ENCODE measurements at places on chromosomes 3 and 15.

DNA sequence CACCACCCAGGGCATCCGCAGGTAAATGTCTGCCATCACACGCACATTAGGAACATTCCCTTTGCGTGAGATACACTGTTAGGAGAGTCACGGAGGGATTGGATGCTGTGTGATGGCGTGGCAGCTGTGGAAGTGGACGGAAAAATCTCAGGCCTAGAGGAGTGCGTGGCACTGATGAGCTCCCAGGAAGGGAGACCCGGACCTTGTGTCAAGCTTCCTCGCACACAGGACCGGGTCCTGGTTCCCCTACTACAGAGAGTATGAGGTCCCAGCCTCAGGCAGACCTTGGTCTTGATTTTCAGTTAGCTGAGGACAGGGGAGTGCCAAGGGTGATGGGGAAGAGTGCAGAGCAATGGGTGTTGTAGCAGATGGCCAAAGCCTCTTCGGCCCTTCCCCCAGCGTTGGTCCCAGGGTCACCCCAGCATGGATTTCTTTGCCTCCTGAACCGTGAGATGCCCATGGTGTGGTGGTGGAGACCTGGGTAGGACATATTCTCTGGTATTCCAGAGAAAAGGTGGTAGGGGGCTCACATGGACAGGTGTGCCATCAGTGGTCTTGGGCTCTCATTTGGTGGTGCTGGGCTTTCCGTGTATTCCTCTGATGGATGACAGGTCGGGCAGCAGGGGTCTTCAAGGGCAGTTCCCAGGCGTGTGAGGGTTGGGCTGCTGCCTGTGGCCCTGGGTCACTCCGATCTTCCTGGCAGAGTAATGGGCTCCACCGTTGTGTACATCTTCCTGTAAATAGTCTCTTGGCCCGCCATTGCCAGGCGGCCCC lies 105.1 kb downstream of the SNRPN start:
- no peak for DNase-seq

DNA sequence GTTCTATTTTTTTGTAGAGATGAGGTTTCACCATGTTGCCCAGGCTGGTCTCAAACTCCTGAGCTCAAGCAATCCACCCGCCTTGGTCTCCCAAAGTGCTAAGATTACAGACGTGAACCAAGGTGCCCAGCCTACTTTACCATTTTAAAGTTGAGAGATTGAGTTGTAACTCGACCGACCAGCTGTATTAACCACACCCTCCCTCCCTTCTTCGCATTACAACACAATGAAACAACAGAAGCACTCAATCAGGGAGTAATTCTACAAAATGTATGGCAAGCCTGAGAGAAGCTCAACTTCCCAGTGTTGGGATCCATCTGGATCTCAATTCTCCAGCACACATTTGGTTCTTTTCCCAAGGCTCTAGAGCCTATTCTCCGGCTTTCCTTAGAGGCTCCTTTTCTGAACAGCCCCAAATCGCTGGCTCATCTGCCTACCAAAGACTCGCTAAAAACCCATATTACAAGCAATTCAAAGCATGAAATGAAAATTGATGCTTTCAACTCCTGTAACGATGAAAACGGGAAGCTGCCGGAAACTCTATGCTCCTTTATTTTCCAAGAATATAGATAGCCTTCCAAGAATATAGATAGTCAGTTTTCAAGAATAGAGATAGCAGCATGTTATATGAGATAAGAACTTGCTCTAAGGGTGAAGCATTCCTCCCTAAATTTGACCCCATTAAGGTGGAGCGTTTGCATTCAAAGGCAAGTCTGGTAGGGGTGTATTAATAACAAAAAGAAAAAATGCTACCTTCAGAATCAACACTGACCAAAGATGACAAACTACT lies 450.9 kb downstream of the MAGI1 start:
- no peak for DNase-seq

DNA sequence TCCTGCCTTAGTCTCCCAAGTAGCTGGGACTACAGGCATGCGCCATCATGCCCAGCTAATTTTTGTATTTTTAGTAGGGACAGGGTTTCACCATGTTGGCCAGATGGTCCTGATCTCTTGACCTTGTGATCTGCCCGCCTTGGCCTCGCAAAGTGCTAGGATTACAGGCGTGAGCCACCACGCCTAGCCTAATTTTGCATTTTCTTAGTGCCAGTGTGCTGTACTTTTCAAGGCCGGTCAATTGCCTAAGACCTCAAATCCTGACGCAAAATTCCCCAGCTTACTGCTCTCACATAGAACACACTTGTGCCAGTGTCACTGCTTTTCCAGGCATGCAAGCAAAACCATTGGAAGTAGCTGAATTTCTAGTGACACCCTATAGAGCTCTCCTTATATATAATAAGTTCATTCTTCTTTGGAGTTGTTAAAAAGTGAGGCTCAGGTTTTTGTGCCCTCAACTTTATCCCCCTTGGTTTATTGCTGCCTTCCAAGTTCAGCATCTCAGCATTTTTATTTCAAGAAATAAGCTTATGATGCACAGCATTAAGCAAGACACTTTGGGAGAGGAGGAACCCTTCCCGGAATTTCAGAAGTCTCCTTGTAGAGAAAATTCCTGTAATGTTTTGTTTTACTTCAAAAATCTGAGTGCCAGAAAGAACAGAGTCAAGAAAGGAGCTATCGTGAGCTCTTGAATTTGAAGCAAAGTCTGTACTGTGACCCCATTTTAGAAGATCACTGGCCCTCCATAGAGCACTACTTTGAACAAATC lies 93.2 kb downstream of the FILIP1L start:
- peak; percentile 40 for DNase-seq

DNA sequence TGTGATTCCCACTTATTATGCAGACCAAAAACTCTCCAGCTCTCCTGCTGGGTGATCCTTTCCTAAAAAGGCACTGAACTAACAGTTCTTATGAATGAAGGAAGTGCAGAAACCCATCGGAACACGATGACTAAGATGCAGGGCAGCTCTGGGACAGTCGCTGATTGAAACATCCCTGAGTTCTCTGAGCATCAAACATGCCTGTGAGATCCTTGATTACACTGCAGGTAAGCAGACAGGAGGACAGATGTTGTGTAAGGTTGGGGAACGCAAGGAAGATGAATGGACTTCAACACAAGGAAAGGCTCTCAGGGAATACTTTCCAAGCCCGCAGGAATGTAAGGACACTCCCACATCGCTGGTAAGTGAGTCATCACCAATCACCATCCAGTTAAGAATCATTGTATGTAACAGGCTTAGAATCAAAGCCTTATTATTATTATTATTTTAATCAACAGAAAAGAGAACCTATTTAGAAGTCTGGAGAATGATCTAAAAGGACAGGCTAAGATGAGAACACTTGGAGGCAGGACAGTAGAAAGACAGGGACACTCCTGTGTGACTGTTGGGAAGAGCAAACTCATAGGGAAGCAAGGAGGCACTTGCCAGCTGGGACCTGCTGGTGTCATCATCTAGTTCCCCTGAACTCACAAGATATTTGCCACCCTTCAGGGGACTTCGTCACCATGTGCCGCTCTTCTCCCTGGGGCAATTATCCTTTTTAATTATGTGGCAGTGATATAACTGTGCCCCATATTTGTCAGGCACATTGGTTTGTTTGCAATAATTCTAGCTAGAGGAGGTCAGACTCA lies 26.0 kb downstream of the TMEM158 start:
- peak; percentile 100 for DNase-seq

GRCh38 chr15:39552556-39552955 lies 28.3 kb upstream of the THBS1 start:
- no peak for DNase-seq

DNA sequence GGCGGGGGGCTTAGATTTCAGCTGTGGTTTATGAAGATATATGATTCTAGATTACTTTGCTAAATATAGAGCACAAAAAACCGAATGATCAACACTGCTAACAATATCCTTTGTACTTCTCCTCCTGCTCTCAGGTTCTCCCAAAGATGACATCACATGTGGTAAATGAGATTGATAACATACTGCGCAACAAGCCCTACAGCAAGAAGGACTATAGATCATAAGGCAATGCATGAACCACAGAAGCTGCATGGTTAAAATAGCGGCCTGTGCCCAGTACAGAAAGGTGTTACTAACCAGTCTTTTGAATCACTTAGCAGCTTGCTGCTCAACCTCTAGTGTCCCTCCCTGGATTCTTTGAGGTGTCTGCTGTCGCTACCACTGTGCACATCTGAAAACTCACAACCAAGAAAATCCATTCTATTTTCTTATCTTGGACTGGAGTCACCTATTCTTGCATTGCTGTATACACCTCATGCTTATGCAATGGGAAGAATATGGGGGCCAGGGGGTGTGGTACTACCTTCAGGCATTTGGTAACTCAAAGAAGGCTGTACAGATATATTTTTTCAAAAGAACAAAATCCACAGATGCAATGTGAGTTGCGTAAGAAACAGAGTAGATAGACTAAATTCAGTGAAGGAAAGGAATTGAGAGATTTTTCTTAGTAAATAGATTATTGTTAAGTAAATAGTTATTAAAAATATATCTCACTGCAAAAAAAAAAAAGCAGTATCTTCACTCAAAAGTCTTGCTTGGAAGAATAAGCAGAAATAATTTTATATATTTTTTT lies 18.2 kb downstream of the SSR3 start:
- peak; percentile 83 for DNase-seq

DNA sequence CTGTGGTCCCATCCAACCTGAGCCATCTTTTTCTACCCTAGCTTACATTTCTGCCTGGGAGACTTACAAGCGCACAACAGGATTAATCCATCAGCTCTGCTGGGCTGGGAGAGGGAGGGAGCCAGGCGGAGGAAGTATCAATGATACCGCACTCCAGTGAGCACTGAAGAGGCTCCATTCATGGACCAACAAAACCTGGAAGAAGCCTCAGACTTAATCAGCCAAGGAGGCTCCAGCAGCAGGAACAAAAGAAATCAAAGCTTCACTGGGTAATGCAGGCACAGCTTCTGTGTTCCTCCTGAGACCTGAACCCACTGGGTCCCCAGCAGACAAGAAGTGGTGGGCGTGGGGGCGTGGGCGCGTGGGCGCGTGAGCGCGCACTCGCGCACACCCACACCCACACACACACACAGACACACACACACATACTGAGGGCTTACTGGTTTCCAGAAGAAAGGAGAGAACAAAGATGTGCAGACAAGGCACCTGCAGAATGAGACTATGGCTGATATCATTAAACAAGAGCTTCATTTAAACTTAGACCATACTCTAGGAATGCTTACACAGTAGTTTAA lies 87.0 kb upstream of the BOC start:
- no peak for DNase-seq
